ENCODE measurements at places on chromosomes 5 and 9. TPM values are rescaled to one million over a fixed set of nuclear protein-coding genes. Genes with fewer than 3 reads are reported as not detected.

LECT2 gene
- total RNA-seq, result not detected

TSSK1B gene
- total RNA-seq, result 0.72 TPM

STKLD1 gene
- 1.2 TPM for total RNA-seq

ERAP2 gene
- 5.6 TPM for total RNA-seq

PAPPA gene
- 86.9 TPM for total RNA-seq

BTNL3 gene
- total RNA-seq, result not detected

RALGDS gene
- 12.7 TPM for total RNA-seq

SPATA31D4 gene
- not detected for total RNA-seq

PTPRD gene
- 23.9 TPM for total RNA-seq

ADAMTS13 gene
- 1.4 TPM for total RNA-seq

ARSI gene
- 6.5 TPM for total RNA-seq

ITGA2 gene
- total RNA-seq, result 2.7 TPM

PCDHB16 gene
- total RNA-seq, result 1.1 TPM

ZNF354C gene
- 7.6 TPM for total RNA-seq

SOHLH1 gene
- total RNA-seq, result not detected

PTGR1 gene
- total RNA-seq, result 62.6 TPM

AMBP gene
- total RNA-seq, result not detected

IL5 gene
- not detected for total RNA-seq

PCDHGA1 gene
- total RNA-seq, result 1.1 TPM

SPATA9 gene
- 1.2 TPM for total RNA-seq

HSPB3 gene
- not detected for total RNA-seq

TICAM2 gene
- total RNA-seq, result 9.1 TPM

PIP5K1B gene
- total RNA-seq, result not detected

EDIL3 gene
- total RNA-seq, result 406 TPM

CD14 gene
- total RNA-seq, result 1.8 TPM

INSL4 gene
- not detected for total RNA-seq

PCSK5 gene
- total RNA-seq, result 13.3 TPM

PTGES gene
- total RNA-seq, result 70.9 TPM

DBH gene
- not detected for total RNA-seq

FAM78A gene
- total RNA-seq, result 0.59 TPM

GRM6 gene
- not detected for total RNA-seq

Measured in osteoblast (primary cell).